Adrenal gland (tissue), 19 donors: ENCODE measurements at places on chromosomes 7 and 10. TPM values are rescaled to one million over a fixed set of nuclear protein-coding genes. Genes with fewer than 3 reads are reported as not detected.

DNA sequence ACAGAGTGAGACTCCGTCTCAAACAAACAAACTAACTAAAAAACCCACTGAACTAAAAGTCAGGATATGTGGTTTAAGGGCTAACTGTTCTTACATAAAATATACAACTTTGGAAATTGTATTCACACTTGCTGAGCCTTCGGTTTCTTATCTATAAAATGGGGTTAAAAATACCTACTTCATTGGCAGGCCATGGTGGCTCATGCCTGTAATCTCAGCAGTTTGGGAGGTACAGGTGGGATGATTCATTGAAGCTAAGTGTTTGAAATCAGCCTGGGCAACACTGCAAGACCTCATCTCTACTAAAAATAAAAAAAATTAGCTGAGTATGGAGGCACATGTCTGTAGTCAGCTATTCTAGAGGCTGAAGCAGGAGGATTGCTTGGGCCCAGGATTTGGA, 115.4 kb upstream of the KLF6 start:
- DNase-seq: no peak

DNA sequence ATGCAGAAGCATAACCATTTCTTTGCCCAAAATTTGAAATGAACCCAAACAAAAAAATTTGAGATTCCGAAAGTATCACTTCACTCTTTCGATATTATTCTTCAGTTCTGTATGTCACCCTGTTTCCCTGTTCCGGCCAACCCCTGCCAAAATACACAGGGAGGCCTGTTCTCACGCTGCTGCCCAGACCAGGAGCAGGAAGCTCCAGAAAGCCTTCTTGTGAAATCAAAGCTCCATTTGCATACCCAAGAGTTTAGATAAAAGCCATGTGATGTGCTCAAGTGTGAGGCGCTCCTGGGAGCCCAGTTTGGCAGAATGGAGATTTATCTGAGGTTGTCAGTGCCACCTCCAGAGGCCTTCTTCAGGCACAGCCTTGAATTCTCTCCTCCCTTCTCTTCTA, 236.2 kb downstream of the FGFR2 start:
- DNase-seq: no peak

- no peak for DNase-seq
These were observed 185.7 kb upstream of the TMEM72 start for GRCh38 chr10:44725404-44725803.

GRCh38 chr7:100585511-100586265, at the start of gene LRCH4:
Gene LRCH4, minus strand, starts transcription at chr7:100586129. Its CDS starts 29 bp downstream, at chr7:100586100.
- DNase-seq: no peak

DNA sequence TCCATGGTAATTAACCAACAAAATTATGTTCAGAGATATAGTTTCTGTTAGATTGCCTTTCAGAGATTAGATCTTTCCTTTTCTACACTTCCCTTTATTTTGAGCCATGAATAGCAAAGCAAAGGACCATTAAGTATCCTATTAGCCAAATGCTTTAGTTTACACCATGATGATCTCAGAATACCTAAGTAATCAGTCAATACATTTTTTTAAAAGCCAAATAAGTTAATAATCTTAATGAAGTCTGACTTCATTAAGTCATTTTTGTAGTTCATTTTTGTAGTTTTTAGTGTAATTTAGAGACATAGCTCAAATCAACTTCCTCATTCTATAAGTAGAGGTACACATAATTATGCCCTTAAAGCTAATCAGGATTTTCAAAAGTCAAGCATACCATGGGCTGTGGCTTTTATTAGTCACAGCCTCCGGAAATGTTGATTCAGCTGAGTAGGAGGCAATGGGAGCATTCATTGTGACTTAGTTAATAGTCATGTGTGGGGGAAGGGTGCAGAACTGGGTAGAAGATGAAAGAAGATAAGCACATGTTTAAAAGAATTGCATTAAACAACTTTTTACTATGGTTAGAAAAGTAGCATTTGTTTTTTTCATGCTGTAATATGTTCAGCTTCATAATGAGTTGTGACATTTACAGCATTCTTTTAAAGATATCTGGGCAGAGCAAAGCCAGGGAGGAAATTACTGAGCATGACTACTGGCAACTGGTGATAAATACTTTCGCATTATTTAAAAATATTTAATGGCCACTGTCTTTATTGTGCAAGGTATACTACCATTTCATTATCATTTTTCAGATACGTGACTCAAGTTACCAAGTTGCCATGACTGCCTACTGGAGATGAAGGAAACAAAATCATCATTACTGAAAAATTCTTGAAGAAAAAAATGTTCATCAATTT, 57.3 kb upstream of the CCDC71L start:
- no peak for DNase-seq

The PAX4 gene
- not detected for total RNA-seq

- no peak for DNase-seq
These were observed 55.7 kb upstream of the IL6 start for GRCh38 chr7:22671177-22671879.

The SLC35B4 gene
- total RNA-seq: 23.8 TPM

DNA sequence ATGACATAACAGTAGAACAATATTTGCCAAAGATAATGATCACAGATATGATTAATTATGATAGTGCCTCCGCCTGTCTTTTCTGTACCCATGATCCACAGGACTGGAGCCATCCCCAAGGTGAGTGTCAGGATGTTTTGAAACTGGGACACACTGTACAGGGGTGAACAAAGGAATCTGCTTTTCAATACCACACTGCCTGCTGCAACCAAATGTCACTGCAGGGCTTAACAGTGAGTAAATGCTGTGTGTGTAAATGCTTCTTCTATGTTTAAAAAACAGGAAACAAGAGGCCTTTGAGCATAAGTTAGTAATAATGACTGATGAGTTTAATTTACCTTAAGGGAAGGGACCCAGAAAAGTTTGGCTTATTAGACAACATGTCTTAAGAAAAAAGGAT, 65.2 kb downstream of the HBP1 start:
- DNase-seq: no peak

DNA sequence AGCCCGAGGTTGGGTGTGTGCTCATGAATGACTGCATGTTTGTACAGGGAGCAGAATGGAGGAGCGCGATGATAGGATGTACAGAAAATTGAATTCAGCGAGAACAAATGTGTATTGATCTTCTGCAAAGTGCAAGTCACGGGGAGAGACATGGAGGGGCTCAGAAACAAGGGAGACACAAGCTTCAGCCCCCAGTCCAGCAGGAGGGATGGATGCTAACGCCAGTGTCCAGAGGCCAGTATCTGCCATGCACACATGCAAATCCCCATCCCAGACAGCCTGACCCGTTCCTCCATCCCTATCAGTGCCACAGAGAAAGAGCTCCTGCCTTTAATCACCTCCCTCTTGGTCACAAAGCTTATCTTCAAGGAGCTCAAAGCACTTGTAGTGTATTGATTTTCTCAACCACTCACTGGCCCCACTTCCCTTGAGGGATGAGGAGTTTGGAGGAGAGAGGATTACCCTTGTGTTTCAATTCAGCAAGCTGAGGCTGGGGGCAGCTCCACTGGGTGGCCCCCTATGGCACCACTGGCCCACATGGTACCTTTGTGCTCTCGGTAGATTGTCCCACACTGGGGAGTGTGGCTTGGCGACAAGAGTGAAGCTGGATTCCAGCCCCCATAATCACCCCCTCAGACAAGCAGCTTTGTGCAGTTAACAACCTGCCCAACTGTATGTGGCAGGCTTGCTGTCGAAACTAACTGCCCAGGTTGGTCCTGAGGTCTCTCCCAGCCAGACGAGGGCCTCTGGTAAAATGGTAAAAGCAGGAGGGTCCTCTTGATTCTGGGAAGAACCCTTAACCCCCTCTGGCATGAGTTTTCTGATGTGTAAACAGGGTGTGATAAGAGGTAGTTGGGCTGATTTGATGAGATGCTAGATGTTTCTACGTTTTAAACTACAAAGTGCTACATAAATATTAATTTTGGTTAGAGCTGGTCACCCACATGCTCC, 151.6 kb upstream of the UNC5B start:
- DNase-seq: no peak

The SUN3 gene
- not detected for total RNA-seq

DNA sequence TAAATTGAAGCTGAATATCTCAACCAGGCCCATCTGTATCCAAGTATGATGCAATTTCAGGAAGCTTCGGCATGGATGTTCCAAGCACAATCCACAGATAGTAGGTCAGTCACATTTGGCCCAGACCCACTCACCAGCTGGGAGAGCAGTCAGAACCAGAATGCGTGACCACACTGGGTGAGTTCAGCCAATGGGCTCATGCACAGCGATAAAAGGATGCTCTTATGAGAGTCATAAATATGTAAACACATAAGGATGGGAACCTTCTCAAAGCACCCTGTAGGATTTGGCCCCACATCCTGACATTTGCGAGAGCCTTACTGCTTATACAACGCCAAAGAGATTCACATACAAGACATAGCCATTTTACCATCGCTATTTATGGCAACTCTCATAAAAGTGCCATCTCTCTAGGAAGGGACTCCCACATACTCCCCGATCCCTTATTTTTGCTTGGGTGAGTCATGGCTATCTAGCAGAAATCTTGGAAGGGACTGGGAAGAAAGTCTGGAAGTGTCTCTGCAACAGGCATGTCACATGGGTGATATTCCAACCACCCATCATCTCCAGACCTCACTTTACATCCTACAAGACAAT, 3.0 kb downstream of the AFAP1L2 start:
- DNase-seq: peak; percentile 60

- no peak for DNase-seq
These were observed 148.8 kb upstream of the NPY start for GRCh38 chr7:24135003-24135817.

DNA sequence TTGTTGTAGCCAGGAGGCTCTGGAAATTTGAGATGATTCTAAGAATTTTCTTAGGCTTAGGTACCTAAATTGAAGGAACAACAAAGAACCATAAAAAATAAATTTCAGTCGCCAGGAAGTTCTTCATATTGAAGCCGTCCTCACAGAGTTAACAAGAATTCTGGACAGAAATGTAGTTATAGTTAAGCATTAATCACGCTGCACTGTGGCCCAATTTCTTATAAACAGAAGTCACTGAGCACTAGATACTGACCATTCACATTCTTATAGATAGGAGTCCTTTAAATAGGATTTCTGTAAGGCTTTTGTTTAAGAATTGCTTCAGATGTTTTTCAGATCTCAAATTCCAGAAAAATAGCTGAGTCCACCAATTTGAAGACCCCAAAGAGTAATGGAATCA, 256.2 kb upstream of the PITRM1 start:
- DNase-seq: no peak

- no peak for DNase-seq
These were observed 144.2 kb upstream of the TNRC18 start for GRCh38 chr7:5567790-5568189.

DNA sequence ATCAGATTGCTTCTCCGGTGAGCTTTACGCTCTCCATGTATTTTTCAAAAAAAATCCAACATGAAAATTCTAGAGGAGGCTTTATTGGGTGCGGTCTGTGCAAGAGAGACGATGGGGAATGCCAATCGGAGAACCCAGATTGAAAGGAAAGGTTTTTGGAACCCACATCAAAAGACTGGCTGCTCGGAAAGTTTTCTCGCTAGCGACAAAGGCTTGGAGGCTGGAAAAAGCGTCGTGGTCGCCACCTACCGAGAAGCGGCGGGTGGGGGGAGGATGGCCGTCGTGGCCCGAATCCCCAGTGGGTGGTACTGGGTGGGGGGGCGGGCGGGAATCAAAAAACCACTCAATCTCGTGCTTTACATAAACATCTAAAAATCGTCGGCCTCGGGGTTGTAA, 1.1 kb upstream of the GTF2I start:
- DNase-seq: peak; percentile 67

DNA sequence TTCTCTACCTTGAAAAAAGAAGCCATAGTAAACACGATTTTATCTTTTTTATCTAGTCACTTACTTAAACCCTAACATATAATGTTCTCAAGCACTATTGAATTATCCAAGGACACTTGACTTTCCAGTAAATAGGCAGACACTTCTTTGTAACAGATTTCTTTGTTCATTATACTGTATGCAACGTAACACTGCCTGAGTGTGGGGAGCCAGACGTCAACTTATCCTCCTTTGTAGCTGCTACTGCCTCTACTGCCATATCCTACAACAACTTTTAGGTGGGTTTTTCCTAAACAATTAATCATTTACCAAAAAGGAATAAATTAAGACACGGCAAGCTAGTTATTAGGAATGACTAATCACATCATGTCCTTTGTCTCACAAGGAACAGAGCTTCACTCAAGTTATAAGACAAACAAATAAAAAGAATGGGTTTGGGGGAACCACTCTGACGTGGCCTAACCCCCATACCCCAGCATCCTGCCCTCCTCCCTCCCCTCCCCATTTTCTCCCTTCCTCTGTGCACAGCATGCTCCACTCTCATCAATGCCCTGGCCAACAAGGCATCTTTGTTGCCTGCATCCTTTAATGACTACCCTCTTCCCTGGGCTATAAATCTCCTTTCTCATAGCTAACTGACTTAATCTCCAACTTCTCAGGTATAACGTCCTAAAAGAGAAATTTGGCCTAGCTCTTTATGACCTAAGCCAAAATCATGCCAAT, 43.3 kb downstream of the DOCK4 start:
- DNase-seq: no peak

The LDB3 gene
- total RNA-seq: 0.39 TPM

- DNase-seq: no peak
These were observed 110.4 kb downstream of the RNF216 start for GRCh38 chr7:5671046-5671445.

GRCh38 chr7:1297017-1297960, 64.6 kb downstream of the UNCX start:
- DNase-seq: no peak

- DNase-seq: no peak
These were observed 207.7 kb downstream of the MAGI2 start for GRCh38 chr7:79245623-79246249.

GRCh38 chr7:47196106-47196645, 385.7 kb downstream of the TNS3 start:
- DNase-seq: no peak

GRCh38 chr10:74058071-74058470, 60.2 kb downstream of the VCL start:
- DNase-seq: no peak

The LLCFC1 gene
- not detected for total RNA-seq

The GNGT1 gene
- not detected for total RNA-seq

DNA sequence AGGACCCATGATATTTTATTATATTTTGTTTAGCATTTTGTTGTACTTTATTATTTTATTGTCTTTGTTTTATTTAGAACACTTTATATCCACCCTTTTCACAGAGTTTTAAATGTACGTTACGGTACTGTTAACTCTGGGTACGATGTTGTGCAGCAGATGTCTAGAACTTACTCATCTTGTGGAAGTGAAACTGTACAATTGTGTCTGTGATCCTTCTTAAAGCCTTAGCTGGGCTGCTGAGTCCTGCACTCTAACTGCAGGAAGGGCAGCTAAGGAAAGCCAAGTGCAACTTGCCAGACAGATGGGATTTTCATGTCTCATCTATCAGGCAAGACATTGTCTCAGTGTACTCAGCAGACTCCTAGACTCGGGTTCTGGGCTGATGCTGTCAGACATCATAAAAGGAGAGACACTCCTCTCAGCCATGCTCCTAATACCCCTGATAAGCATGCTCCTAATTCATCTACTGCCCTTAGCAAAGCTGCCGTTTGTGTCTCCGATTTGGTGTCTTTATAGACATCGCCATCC, 14.6 kb upstream of the INSYN2A start:
- DNase-seq: no peak

The RPEL1 gene
- total RNA-seq: not detected

The MBL2 gene
- total RNA-seq: not detected

The SEMA3C gene
- 16.0 TPM for total RNA-seq
